ENCODE measurements at places on chromosomes 2 and 18.

DNA sequence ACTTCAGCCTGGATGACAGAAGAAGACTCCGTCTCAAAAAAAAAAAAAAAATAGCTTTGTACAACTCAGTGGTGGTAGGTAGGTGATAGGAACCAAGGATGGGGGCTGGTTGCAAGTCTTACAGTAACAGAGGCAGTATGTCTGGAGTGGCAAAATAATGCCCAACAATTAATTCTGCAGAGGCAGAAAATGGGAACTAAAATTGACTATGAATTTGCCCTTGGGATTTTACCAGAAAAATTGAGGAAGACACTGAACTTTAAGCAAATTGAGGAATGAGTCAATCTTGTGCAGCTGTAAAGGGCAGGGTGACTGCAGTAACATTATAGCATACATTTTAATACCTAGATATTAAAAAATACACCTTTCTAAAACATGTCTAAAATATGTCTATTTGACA lies 292.1 kb upstream of the FBXO11 start:
- DNase-seq: no peak

GRCh38 chr2:196743165-196743564 lies 56.3 kb downstream of the GTF3C3 start:
- no peak for DNase-seq

- DNase-seq: no peak
Measured at GRCh38 chr2:37527361-37527760, 144.1 kb downstream of the CDC42EP3 start.

DNA sequence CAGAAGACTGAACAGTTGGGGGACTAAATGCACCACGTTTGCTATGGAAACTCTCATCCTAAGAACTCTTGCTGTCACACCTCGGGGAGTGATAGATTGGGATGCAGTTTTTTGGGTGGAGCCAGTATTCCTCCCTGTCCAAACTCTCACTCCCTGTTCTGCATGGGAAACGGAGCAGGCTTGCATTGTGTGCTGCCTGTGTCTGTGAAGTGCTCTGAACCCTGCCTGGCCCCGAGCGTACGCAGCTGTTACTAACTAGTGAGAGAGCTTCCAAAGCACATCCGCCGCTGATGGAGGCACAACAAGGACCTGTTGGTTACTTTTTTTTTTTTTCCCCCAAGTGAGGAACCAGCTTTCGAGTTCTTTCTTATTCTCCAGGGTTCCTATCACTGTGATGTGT lies 195.5 kb downstream of the ANAPC1 start:
- DNase-seq: no peak

GRCh38 chr2:124478761-124479160 lies 453.7 kb downstream of the CNTNAP5 start:
- no peak for DNase-seq

GRCh38 chr2:241877989-241878970 lies 8.8 kb downstream of the RTP5 start:
- DNase-seq: peak; percentile 33

- DNase-seq: no peak
Measured at GRCh38 chr2:120902592-120902991, 166.9 kb downstream of the GLI2 start.

- DNase-seq: no peak
Measured at GRCh38 chr2:49714454-49714853, 560.1 kb upstream of the FSHR start.

GRCh38 chr2:187749804-187750431 lies 195.7 kb upstream of the TFPI start:
- DNase-seq: no peak

GRCh38 chr2:72971036-72971435 lies 53.7 kb downstream of the EMX1 start:
- DNase-seq: no peak

DNA sequence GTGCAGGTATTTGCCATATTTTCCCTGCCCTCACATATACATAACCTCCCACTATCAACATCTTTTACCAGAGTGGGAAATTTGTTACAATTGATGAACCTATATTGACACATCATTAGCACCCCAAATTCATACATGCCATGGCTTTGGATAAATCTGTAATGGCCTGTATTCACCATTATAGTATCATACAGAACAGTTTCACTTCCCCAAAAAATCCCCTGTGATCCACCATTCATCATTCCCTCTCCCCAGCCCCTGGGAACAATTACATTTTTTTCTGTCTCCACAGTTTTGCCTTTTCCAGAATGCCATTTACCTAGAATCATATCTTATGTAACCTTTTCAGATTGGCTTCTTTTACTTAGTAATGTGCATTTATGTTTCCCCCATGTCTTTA lies 494.5 kb downstream of the RNF144A start:
- no peak for DNase-seq

DNA sequence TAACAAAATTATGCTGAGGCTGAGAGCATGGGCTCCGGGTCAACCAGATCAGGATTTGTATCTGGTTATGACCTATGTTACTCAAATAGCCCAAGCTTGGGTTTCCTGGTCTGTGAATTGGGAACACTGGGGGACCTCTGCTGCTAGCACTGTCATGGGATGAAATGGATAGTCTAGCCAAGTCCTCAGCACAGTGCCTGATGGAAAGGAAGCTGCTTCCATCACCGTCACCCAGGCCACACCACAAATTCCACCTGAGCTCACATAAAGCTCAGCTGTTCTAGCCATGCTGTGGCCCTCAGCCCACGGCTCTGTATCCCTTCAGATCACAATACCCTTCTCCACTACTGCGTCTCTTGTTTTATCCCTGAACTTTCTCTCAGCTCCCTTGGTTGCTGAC lies 179.6 kb upstream of the SP5 start:
- DNase-seq: no peak

GRCh38 chr2:6982449-6982848 lies 65.2 kb downstream of the RNF144A start:
- DNase-seq: no peak

DNA sequence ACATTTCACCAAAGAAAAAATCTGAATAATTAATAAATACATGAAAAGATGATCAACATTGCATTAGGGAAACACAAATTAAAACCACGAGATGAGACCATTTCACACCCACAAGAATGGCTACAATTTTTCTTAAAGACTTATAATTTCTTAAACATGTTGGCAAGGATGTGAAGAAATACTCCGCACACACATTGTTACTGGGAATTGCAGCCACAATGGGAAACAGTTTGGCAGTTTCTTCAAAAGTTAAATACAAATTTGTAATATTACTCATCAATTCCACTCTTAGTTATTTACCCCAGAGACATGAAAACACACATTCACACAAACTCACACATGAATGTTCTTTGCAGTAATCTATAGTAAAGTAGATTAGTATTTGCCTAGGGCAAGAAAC lies 363.3 kb upstream of the SMIM21 start:
- no peak for DNase-seq

- no peak for DNase-seq
Measured at GRCh38 chr2:18980786-18981430, 377.5 kb downstream of the OSR1 start.

DNA sequence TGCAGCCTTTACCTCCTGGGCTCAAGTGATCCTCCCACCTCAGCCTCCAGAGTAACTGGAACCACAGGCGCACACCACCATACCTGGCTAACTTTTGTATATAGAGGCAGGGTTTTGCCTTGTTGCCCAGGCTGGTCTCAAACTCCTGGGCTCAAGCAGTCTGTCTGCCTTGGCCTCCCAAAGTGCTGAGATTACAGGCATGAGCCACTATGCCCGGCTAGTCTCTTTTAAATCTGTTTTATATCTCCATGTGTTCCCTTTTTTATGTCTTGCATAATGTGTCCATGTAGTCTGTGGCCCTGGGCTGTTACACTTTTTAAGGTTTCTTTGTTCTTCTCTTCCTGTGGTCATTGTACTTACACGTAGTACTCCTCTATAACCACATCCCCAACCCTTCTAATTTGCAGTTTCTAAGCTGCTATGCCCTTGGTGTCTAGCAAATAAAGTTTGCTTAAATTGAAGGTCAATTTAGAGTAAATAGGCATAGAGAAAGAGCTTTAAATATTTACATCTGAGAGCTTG lies 168.2 kb downstream of the MCFD2 start:
- DNase-seq: no peak

DNA sequence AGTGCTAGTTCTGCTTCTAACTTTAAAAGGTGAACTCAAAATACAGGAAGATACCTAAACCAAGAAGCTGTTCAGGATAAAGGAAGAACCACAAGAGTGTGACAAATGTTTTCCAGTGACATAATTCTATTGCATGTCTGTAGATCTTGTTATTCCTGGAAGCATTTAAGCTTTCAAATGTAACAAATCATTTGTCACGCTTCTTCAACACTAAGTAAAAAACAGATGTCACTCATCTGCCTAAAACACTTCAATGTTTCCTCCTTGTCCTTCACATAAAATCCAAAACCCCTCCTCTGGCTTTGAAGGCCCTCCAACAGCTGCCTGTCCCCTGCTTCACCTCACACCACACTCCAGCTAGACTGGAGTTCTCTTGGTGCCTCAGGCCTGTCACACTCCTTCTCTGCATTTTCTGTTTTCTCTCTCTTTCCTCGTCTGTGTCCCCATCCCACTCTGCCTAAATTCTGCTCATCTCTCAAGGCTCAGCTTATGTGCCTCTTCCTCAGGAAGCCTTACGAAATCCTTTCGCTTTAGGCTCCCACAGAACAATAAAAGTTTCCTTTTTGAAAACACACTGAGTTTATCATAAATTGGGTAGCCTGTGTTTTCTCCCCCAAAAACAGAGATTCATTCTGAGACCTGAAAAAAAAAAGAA lies 6.4 kb upstream of the CLEC4F start:
- no peak for DNase-seq

DNA sequence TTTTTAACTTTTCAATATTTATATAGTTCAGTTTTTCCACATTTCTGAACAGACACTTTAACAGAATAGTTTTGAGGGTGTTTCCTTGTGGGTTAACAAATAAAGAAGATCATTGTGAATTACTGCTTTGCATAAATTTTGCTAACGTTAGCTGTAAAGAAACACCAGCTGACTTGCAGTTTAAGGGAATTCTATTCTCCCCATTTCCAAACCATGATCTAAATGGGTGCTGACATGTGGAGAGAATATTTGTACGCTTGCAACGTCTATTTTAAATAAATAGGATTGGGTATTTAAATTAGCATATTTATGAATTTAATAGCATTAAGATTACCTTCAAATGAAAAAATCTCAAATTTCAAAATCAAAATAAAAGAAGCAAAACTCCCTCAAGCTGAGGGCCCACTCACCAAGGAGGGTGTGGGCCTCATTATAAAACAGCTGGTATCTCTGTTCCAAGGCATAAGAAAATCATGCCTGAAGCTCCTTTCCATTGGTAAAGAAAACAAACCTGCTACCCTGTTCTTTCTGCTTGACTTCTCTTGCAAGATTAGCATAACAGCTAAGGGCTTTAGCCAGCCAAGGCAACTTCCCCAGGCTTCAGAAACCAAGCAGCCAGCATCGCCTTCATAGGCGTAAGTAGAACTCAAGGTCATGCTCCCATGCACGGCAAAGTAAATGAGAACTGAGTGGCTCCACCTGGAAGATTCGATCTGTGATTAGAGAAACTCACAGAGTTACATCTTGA lies 3.2 kb downstream of the MRO start:
- no peak for DNase-seq

GRCh38 chr18:78621141-78621755 lies 358.4 kb upstream of the SALL3 start:
- DNase-seq: no peak

DNA sequence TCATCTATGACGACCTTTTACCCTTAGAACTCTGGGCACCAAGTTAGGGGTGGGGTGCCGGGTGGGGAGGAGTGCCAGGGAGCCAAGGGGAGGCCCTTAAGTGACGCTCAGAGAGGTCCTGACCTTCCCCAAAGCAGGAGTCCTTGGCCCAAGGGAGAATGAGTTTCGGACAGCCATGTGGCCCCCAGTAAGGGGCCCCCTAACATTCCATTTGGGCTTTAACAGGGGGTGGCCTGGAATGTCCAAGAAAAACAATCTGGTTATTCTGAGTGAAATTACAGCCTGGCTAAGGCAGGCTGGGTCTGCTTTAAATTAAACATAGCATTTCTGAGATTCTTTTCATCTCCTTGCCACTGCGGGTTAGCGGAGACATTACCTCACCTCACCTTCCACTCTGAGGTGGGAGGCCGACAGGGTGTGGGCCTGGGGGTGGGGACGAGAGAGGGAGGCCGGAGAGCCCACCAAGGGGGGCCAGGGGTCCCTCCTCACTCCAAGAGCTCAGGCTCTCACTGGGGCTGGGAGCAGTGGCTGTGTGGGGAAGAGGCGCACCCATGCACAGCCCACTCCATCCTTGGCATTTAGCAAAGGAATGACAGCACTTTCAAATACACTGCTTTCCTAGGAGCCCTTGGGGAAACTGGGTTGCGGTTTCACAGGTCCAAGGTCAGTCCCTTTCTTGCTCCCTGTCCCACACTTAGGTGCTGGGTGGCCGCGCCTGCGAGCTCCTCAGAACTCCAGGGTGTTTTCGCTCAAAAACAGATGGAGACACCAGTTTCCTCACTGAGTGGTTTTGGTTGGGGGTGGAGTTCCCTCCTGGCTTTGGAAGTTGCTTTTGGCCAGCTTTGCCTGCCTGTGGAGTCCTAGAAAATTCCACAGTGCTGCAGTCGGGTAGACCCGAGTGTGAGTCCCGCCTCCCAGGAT lies 107.4 kb downstream of the POLR1A start:
- DNase-seq: no peak

- DNase-seq: no peak
Measured at GRCh38 chr2:46471-47345, at the start of gene FAM110C. TSS of gene FAM110C (minus strand) at chr2:46505. CDS start at chr2:46385, 120 bp downstream.

GRCh38 chr2:67650291-67651133 lies 253.4 kb downstream of the ETAA1 start:
- no peak for DNase-seq

DNA sequence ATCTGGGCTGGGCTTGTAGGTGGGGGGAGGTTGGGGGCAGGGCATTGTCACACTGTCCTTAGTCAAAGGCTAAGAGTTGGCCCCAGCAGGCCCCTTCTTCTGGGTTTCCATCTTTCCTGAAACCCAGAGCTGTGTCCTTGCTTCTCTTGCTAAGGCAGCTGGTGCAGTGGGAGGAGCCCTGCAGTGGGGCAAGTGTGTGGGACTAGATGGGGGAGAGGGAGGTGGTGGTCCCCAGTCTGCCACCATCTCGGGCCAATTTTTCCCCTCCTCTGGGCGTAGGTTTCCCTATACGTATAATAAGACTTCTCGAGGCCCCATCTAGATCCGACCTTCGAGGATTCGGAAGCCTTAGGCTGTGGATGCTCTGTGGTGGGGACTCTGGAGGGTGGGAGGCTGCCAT lies 3.5 kb downstream of the KCNF1 start:
- no peak for DNase-seq

DNA sequence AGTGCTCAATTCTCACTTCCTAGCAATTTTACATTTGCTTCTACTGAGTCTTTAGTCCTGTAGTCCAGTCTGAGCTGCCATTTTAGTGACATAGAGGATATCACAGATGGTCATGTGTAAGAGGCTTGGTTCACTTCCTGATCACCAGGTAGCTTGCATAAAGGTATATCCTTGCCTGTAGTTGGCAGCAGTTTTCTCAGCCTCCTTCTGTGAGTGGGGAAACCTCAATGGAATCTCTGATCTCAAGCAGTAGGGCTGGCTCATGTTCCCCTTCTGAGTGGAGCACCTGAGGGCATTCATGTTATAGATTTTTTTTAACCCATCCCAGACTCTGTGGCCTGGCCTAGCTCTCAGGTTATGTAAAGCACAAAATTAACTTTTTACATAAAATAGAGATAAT lies 278.4 kb downstream of the RDH14 start:
- no peak for DNase-seq

- DNase-seq: no peak
Measured at GRCh38 chr18:63894106-63894772, 6.7 kb downstream of the SERPINB2 start.
